ENCODE measurements at places on chromosomes 5 and 9.

DNA sequence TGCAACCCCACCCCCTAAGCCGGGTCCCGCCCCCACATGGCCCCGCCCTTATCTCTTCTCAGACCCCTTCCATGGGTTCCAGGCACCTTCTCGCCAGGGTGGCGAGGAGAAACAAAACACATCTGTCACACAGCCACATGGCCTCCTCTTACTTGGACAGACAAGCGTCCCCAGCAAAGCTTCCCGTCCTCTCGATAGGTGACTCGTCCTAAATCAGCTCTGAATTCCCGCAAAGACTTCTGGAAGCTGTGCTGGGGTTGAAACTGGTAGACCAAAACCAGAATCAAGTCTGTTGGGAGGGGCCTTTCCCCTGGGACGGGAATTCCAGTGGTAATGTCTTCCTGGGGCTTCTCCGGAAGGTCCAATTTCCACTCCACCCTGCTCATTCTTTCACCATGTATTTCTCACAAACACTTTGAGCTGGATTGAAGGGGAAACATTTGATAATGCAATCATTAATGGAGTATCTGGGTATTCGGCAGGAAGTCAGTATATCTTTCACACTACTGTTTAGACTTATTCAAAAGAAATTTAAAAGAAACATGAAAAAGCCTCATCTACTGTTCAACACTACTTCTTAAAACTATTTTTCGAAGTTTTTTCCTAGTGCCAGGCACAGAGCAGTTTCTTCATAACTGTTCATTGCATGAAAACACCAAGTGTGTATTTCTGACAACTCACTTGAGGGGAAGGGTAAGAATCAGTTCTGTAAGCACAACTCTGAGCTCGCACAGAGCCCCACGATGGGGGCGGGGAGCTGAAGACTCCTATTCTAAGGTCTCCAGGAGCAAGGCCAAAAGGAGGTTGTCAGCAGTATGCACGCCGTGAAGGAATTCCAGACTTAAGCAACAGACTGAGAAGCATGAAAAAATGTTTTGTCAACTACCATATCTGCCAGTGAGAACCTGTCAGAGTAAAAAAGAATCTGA lies 644 bp upstream of the CTNNAL1 start:
- DNase-seq: peak; percentile 11

- peak; percentile 64 for DNase-seq
Measured at GRCh38 chr9:120876842-120877240, at the start of gene PHF19. Gene PHF19 (minus strand): TSS chr9:120877188. CDS start chr9:120874741, 2,447 bp downstream.

DNA sequence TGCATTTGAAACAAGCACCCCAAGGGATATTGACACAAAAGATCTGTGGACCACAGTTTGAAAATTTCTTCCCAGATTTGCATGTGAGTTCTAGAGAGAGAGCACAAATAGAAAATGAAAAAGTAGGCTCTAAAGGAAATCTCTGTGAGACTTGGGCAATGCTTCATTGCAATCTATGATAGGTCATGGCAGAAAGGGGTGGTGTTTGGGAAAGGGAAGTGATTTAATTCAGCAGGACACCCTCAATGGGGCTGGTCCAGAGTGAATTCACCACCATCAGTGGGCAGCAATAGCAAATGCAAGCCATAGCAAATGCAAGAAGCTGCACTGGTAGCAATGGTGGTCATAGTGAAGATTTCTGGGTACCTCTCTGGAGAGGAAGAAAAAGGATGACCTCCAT lies 58.1 kb downstream of the ANKRD55 start:
- no peak for DNase-seq

- DNase-seq: no peak
Measured at GRCh38 chr5:164336906-164337305, 831.5 kb downstream of the MAT2B start.

- DNase-seq: no peak
Measured at GRCh38 chr5:134580001-134580460, 52.6 kb downstream of the SAR1B start.

GRCh38 chr9:113356686-113357292 lies 7.4 kb downstream of the BSPRY start:
- no peak for DNase-seq

- DNase-seq: no peak
Measured at GRCh38 chr5:111706345-111706744, 50.6 kb downstream of the NREP start.

DNA sequence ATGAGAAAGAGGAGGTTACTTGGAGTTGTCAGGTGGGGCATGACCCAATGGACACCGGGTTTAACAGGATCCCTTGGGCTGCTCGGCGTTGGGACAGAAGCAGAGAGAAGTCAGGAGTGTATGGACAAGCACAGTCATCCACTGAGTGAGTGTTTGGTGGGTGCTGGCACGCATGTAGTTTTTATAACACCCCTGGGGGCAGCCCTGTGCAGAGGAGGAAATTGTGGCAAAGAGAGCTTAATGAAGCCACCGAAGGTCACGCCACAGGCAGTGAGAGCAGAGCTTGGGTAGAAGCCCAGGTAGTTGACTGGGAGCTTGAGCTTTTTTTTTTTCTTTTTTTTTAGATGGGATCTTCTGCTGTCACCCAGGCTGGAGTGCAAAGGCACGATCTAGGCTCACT lies 43.2 kb upstream of the IER5L start:
- DNase-seq: peak; percentile 56

GRCh38 chr5:34998058-34998789 lies 49.5 kb downstream of the AGXT2 start:
- DNase-seq: no peak

- DNase-seq: no peak
Measured at GRCh38 chr5:13478831-13479465, 465.5 kb downstream of the DNAH5 start.

GRCh38 chr9:26296910-26297572 lies 595.6 kb downstream of the CAAP1 start:
- DNase-seq: no peak

- no peak for DNase-seq
Measured at GRCh38 chr9:72827950-72828731, 124.7 kb downstream of the ALDH1A1 start.

DNA sequence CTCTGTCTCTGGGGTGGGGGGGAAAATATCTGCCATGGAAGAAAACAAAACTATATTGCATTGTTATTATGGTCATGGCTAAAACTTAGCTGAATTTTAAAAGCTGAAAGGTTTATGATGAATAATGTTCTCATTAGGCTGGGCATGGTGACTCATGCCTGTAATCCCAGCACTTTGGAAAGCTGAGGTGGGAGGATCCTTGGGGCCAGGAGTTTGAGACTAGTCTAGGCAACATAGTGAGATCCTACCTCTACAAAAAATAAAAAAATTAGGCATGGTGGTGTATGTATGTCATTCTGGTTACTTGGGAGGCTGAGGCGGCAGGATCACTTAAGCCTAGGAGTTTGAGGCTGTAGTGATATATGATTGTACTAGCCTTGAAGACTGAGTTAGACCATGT lies 44.5 kb downstream of the IPO11 start:
- no peak for DNase-seq

DNA sequence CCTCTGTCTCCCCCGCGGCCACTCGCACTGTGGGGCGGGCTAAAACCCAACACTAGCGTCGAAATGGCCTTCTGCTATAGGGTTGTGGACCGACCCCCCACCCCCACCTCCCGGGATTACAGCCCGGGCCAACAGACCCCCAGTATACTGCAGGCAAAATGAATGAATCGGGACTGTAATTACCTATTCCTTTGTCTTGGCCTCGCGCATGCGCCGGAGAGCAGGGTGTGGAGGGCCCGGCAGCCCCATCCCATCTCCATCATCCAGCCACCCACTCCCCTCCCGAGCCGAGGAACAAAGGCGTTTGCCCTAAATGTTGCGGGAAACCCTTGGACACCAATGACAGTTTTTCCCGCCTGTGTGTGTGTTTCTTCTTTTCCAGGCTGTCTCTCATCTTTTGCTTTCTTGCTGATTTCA lies 1.6 kb downstream of the BASP1 start:
- peak; percentile 3 for DNase-seq

- DNase-seq: no peak
Measured at GRCh38 chr5:157648275-157648990, 3.8 kb downstream of the SOX30 start.

DNA sequence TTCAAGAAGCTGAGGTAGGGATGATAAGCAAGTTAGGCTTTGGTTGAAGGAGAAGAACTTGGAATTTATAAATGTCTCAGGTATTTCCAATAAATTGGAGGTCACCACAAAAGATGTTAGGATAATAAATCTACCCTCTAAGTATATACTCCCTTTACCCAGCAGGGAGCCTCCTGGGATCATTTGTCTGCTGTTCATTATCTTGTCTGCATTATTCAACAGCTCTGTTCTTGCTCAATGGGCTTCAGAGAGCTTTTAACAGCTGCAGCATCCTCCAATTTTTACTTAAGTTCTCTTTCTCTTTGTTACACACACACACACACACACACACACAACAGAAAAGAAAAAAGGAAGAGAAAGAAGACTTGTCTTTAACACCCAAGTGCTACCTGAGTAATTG lies 51.7 kb upstream of the VPS13A start:
- DNase-seq: no peak

DNA sequence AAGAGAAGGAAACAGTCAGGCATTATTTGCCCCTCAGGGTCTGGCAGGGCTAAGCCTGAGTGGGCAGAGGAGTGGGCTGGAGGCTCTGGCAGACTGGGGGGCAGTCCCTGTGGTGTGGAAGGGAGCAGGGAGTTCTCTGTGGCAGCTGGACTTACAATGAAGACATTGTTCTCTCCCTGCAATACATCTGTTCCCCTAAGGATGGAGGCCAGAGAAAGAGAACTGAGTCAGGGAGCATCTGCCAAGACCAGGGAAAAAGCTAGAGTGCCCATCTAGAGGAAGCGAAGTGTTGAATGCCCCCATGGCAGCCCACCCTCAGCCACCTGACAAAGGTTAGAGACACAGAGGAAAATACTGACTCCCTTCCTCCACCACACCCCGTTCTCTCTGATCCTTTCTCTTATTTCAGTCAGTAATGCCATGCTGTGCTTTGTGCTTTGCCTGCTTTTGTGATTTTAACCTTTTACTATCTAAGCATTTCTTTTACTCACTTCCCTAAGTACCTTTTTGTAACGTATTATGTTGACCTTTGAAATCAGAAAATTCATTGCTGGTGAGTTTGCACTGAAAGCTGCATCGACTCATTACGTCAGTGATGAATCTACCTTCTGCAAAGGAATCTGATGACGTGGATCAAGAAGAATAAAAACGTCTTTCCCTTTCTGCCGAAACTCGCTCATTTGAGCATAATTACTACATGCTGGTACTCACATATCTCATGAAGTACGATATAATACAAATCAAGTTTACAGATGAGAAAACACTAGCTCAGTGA lies 76.0 kb downstream of the ACTL7B start:
- no peak for DNase-seq

GRCh38 chr9:114551750-114552685 lies 35.6 kb upstream of the ATP6V1G1 start:
- DNase-seq: no peak

- no peak for DNase-seq
Measured at GRCh38 chr5:171295801-171296200, 13.2 kb upstream of the TLX3 start.

GRCh38 chr5:54895816-54896341 lies 89.5 kb downstream of the ESM1 start:
- DNase-seq: no peak

- DNase-seq: no peak
Measured at GRCh38 chr9:93869863-93870262, 85.3 kb downstream of the BARX1 start.

GRCh38 chr9:97766092-97766491 lies 69.0 kb upstream of the XPA start:
- DNase-seq: no peak

DNA sequence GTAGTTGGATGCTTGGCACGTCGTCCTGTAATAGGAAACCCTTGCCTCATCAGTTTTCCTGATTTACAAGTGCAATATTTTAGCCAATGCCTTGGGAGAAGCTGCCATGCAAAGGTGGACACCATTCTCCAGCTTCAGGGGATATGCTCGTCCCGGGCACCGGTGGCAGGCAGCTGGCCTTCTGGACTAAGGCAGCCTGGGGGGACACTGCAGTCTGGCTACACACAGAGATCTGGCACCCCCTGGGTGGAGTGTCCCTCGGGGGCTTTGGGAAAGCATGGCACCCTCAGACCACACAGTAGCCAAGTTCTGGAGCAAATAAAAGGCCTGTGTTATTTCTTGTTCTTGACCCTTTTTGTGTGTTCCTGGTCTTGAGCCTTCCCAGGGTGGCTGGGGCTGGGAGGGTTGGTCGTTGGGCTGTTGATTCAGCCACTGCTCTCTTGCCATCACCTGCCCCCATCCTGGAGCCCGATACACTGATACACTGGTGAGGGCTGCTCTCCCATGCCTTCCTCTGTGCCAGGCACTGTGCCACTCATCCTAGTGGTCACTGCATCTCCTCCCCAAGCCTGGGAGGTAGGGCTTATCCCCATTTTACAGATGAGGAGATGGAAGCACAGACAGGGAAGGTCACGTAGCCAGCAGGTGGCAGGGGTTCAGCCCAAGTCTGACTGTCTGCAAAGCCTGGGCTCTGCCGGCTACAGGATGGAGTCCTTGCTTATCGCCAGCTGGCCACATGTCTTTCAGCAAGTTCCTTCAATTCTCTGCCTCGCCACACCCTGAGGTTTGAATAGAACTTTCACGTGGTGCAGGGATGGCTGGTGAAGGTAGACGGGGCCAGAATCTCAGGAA lies 134.1 kb downstream of the RGS3 start:
- no peak for DNase-seq

GRCh38 chr5:57028161-57028560 lies 76.2 kb upstream of the MIER3 start:
- DNase-seq: no peak

DNA sequence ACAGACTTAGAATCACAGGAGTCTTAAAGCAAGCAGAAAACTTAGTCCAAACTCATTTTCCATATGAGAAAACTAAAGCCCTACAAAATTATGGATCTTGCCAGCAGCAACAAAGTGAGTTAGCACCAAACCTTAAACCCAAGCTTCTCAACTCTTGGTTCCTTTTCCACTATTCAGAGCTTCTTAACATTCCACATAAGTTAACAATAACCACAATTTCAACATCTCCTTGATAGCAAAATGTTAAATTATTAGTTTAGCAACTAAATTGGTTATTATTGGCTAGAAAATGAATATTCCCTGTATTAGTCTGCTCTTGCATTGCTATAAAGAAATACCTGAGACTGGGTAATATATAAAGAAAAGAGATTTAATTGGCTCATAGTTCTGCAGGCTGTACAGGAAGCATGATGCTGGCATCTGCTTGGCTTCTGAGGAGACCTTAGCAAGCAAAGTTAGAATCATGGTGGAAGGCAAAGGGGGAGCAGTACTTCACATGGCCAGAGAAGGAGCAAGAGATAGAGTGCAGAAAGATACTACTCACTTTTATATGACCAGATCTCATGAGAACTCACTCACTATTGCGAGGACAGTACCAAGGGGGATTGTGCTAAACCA lies 26.2 kb upstream of the ARSB start:
- no peak for DNase-seq

- DNase-seq: peak; percentile 61
Measured at GRCh38 chr5:42057254-42057690, 132.2 kb downstream of the FBXO4 start.

GRCh38 chr5:1184481-1184880 lies 16.9 kb upstream of the SLC6A19 start:
- DNase-seq: no peak

GRCh38 chr5:179792612-179793467 lies 946 bp upstream of the LTC4S start:
- no peak for DNase-seq

All from CD4-positive, alpha-beta T cell treated with Interleukin-17A for 4 hours (primary cell).